Activated B cell treated with CpG ODN at 0.5 μM for 24 hours (primary cell): ENCODE measurements at places on chromosomes 2 and 18. TPM values are rescaled to one million over a fixed set of nuclear protein-coding genes. Genes with fewer than 3 reads are reported as not detected.

SPATS2L gene
- 0.64 and 0.86 TPM in 2 replicates for total RNA-seq

SF3B1 gene
- 328 and 380 TPM in 2 replicates for total RNA-seq

SRSF7 gene
- total RNA-seq, result 247 and 254 TPM in 2 replicates

B3GNT2 gene
- 34.0 and 34.9 TPM in 2 replicates for total RNA-seq

- DNase-seq, result no peak
Observed at GRCh38 chr2:51263951-51264350, 232.0 kb upstream of the NRXN1 start.

DNA sequence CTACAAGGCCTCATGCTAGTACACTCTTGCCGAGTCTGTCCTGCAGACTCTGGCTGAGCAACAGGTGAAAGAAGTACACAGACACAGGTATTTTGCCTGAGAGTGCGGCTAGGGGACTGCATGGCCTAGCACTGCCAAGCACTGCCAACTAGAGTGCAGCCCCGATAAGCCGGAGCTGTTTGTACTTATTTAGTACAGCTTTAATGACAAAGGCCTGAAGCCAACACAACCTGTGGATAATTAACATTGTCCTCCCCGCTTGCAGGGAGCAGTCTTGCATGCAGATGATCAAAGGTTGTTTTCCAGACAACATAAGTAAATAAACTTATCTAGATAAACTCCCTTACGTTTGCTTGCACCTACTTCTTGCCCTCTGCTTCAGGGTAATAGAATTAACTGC lies 63.7 kb upstream of the MMADHC start:
- no peak for DNase-seq

SGPP2 gene
- total RNA-seq, result 12.4 and 12.7 TPM in 2 replicates

STAT4 gene
- 15.1 and 16.5 TPM in 2 replicates for total RNA-seq

DNA sequence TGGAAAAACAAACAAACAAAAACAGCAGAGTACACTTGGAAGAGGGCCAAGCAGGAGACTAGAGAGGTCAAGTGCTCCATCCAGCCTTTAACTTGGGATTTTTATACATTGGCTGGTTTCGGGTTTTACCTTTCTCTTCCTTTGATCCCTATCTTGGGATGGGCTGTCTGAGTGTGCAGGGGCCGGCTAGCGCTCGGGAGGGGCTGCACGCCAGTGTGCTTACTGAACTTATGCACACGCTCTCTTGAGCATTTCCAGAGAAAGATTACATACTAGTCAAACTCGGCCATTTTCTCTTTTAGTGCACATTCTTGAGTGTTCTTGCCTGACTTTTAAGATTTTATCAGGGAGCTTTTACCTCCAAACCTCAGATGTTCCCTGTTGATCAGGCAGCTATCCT lies 707.8 kb downstream of the DSC3 start:
- no peak for DNase-seq

ELOA2 gene
- total RNA-seq, result not detected in 2 replicates

PLA2R1 gene
- total RNA-seq, result not detected in 2 replicates

- no peak for DNase-seq
Observed at GRCh38 chr2:56191617-56192016, 7.8 kb downstream of the CCDC85A start.

ACVR1 gene
- total RNA-seq, result 4.4 and 4.6 TPM in 2 replicates

MARCO gene
- not detected in 2 replicates for total RNA-seq

DNA sequence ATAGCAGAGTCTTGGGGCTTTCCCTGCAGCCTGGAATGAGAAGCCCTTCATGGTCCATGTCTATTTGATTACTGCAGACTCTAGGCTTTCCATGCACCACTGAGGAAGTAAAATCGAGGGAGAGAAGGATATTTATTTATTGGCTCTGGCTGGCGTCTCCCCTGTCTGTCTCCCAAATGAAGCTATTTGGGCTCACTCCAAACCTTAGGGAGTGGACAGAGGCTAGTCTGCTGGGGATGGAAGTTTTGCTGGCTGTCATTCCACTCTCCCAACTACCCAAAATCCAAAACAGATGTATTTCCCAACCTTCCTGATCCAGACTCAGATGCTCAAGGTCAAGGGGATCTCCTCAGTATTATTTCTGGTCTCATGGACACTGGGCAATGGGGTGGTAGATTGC lies 33.7 kb downstream of the TMEM17 start:
- DNase-seq, result no peak

DNA sequence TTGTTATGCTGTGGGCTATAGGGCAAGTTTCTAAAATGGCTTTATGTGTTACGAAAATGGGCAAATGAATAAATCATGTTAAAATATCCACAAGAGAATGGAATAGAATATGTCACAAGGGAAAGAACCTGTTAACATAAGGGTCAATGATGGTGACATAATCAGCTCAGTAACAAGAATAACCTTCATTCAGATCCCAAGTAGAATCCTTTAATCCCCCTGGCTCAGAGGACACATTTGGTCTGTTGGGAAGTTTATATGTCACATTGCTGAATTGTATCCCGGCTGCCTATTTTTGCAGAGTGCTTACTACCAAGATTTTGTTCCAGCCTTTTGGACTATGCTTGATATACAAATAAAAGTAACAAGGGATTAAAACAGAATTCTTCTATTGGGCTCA lies 13.1 kb upstream of the LGALSL start:
- no peak for DNase-seq

GRCh38 chr2:162926907-162927306 lies 88.3 kb upstream of the KCNH7 start:
- DNase-seq, result no peak

ACMSD gene
- not detected in 2 replicates for total RNA-seq

PROKR1 gene
- total RNA-seq, result 0.05 and 0.09 TPM in 2 replicates
